ENCODE measurements at places on chromosomes 13 and 19.

- DNase-seq, result no peak
Observed at GRCh38 chr19:23925285-23925684, 10.6 kb downstream of the ZNF726 start.

DNA sequence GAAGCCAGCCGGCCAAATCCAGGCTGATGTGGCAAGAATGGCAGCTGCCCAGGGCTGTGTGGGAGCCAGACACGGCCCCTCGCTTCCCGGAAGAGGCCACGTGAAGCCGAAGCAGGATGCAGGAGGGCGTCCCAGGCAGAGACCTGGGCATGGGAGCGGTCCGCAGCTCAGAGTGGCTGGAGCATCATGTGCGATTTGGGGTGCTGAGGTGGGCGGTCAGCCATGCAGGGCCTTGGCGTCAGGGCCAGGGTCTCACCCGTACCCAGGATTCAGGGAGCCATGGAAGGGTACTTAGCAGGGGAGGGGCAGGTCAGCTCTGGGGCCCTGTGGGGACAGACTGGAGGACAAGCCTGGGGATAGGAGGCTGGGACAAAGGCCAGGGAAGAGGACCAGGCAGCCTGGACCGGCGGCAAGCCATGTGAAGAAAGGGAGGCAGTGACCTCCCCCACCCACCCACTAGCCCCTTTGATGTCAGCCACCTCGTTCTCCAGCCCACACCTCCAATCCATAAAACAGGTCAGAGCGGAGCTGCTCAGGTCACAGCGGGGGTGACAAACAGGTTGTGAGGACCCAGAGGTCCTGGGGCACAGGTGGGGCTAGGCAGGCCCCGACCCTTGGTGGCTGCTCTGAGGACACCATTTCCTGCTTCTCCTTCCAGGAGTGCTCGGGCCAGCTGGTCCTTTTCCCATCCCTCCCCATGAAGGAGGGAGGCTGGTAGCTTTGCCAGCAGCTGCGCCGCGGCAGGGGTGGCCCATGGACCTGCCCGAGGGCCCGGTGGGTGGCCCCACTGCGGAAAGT lies 2.3 kb downstream of the KASH5 start:
- no peak for DNase-seq

GRCh38 chr19:2807379-2808128 lies 12.1 kb upstream of the ZNF554 start:
- DNase-seq, result no peak

- DNase-seq, result no peak
Observed at GRCh38 chr19:47315125-47315821, 5.6 kb downstream of the C5AR1 start.

GRCh38 chr19:10602330-10603083 lies 15.4 kb upstream of the AP1M2 start:
- peak; percentile 70 for DNase-seq

DNA sequence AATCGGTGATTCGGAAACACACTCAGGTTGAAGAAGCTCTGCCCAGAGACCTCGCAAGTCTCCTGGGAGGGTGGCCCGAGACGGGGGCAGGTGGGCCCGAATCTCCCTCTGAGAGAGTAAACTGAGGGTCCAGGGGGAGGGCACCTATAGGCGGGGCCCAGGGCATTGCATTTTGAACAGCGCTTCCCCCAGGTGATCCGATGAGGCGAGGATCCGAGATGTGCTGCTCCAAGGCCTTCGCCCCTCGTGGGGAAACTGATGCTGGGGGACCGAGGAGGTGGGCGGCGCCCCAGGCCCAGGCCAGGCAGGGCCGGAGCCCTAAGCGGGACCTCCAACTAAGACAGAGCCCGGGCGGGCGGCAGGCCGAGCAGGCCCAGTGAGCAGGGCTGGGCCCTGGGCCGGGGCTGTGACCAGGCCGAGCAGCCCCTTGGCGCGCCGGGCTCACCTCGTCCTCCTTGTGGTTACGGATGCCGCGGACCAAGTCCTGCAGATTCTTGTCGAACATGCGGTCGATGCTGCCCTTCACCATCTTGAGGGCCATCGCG lies 500 bp downstream of the AP3D1 start:
- DNase-seq, result no peak

DNA sequence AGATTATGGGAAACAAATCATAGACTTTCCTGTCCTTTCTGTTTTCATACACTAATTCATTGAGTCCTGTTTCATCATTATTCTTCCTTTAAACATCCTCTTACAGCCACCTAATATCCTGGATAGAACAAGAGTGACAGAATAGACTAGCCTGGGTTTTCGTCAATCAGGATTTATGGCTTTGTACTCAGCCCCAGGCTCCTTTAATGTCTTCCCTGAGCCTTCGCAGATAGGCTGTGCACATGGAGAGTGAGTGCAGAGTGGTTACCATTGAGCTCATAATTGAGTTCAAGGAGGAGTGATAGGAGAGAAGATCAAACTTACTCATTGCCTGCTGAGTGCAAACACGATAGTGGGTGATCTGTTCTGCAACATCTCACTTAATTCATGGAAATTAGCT lies 304.9 kb downstream of the TDRD3 start:
- DNase-seq, result no peak

DNA sequence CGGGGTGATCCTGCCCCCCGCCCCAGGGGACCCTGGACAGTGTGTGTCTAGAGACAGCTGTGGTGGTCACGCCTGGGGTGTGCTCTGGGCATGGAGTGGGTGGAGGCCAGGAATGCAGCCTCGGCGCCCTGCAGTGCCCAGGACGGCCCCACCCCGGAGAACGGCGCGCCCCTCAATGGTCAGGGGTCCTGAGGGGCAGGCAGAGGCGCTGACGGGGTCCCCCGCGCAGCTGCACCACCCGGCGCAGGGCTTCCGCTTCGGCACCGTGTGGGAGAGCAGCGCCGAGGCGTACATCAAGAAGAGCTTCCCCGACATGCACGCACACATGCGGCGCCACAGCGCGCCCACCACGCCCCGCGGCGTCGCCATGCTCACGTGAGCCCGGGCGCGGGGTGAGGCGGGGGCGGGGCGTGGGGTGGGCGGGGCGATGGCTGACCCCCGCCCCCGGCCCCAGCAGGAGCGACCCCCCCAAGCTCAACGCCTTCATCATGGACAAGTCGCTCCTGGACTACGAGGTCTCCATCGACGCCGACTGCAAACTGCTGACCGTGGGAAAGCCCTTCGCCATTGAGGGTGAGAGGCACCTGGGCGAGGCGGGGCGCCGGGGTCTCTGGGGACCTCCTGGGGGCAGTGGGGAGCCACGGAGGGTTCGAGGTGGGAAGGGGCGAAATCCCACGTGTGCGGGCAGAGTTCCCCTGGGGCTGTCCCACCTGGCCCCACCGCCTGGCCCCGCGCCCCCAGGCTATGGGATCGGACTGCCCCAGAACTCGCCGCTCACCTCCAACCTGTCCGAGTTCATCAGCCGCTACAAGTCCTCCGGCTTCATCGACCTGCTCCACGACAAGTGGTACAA lies 7.4 kb downstream of the GRIN3B start:
- DNase-seq, result no peak

DNA sequence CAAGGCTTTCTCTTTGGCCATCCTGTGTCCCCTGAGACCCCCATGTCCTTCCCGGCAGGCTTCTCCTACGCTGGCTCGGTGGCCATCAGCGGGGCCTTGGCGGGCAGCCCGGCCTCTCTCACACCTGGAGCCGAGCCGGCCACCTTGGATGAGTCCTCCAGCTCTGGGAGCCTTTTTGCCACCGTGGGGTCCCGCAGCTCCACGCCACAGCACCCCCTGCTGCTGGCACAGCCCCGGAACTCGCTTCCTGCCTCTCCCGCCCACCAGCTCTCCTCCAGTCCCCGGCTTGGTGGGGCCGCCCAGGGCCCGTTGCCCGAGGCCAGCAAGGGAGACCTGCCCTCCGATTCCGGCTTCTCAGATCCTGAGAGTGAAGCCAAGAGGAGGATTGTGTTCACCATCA lies 14.2 kb downstream of the PLEKHJ1 start:
- no peak for DNase-seq

DNA sequence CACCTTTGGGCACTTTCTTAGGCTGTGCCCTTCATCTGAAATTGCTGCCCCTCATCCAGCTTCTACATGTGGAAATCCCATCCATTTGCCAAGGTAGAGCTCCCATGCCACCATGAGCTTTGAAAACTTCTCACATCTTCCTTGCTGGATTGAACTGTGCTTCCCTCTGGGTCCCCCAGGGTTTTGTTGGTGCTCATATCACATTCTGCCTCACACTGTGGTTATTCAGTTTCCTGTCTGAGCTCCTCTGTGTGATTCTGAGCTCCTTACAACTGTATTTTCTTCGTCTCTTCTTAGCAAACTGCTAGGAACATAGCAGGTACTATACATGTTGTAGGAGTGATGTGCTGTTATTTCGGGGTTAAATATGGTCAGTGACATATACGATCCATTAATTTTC lies 74.9 kb upstream of the KL start:
- no peak for DNase-seq

DNA sequence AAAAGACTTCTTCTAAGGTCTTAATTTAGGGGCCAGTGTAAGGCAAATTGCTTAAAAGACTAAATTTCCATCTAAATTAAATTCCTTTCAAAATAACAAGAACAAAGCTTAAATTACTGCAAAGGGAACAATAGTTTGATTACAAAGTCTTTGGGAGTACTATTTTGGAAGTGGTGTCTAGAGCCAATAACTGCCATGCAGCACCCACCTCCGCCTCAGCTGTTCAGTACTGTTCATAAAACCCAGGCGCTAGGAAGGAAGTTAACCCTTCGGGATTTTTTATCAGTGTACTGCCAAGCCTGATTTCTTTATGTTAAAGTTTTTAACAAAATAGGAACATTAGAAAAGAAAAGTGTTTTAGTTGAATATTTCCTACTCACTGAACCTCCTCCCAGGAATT lies 210.1 kb downstream of the LIG4 start:
- DNase-seq, result peak; percentile 1

GRCh38 chr13:30972888-30973377 lies 40.5 kb downstream of the TEX26 start:
- DNase-seq, result no peak

GRCh38 chr13:36788276-36788675 lies 30.7 kb upstream of the RFXAP start:
- no peak for DNase-seq

DNA sequence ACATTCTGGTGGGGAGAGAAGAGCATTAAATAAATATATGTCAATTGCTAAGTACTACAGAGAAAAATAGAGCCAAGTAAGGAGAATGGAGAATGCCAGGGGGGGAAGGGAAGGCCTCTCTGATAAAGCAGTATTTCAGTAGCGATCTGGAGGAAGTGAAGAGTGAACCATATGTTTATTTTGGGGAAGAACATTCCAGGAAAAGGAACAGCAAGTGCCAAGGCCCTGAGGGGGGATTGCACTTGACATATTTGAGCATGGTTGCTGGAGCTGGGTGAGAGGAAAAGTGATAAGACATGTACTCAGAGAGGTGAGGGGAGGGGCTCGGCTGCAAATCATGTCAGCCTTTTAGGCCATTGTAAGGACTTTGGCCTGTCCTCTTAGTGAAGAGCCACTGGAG lies 30.4 kb downstream of the WDR87 start:
- no peak for DNase-seq

GRCh38 chr13:107091428-107091827 lies 523.5 kb upstream of the ARGLU1 start:
- DNase-seq, result no peak

GRCh38 chr13:42984026-42984425 lies 8.0 kb downstream of the EPSTI1 start:
- DNase-seq, result no peak

DNA sequence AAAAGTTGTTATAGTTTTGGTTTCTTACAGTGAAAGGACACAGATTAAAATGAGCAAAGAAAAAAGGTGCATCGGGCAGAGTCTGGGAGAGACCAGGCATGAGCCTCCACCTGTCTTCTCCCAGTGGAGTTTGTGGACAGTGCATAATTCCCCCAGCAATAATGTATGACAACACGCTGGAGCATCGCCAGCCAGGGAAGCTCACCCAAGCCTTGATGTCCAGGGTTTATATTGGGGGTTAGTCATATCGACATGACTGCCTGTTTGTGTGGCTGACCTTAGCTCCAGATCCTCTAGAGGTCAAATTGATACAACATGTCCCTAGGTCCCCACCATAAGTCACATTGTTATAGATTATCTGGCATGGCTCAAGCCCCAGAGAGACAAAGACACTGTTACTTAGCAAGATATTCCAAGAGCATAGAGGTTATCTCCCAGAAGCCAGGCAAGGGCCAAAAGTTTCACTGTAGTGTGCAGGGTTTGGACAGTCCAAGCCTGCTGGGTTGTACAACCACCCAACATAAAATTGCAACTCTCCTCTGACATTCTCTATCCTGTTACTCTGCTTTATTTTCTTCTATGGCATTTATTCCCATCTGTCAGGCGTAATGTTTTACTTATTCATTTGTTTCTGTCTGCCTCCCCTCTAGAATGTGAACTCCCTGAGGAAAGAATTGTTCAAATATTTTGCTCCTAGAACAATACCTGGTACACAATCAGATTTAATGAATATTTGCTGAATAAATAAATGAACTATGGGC lies 5.6 kb upstream of the KLK13 start:
- no peak for DNase-seq

- DNase-seq, result no peak
Observed at GRCh38 chr13:102002287-102002686, 399.6 kb downstream of the FGF14 start.

DNA sequence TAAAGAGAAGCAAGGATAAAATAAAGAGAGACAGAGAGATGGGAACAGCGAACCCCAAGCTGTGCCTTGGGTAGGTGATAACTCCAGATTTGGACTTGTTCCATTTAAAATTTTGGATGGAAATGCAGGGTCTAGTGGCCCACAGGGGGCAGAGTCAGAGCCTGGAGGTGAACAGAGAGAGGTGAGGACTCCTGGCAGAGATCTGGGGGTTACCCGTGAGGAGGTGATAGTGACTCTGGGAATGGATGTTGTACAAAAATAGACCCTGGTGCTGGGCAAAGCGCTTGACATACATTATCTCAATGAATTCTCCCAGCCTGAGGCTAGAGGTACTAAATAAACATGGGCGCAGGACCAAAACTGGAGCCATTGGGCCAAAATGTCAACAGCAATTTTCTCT lies 14.3 kb upstream of the DHRS12 start:
- DNase-seq, result no peak

DNA sequence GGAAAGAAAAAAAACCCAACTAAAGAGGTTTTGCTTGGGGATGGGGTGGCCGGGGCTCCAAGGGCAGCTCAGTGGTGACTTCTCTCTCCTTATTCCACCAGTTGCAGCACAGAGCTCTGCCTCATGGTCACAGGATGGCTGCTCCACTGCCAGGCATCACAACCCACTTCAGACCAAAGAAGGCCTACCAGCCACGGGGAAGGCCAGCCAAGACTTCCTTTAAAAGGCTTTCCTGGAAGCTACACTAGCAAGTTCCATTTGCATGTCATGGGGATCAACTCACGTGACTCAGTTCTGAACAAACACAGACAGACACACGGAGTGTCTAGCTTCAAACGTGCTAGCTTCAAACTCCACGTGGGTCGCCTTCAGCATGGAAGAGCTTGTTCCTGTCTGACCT lies 13.2 kb upstream of the EIF3G start:
- no peak for DNase-seq

- DNase-seq, result no peak
Observed at GRCh38 chr13:99666146-99666805, 165.0 kb downstream of the TM9SF2 start.

- DNase-seq, result no peak
Observed at GRCh38 chr13:43307221-43307920, 284.0 kb downstream of the DNAJC15 start.

- DNase-seq, result no peak
Observed at GRCh38 chr19:39057615-39058014, 25.3 kb upstream of the FBXO27 start.
